Heart right ventricle (tissue), 16 donors: ENCODE measurements at places on chromosomes 16 and 17. TPM values are rescaled to one million over a fixed set of nuclear protein-coding genes. Genes with fewer than 3 reads are reported as not detected.
A peak's percentile ranks its signal among the peaks of the same experiment; 100 is the strongest.

DNA sequence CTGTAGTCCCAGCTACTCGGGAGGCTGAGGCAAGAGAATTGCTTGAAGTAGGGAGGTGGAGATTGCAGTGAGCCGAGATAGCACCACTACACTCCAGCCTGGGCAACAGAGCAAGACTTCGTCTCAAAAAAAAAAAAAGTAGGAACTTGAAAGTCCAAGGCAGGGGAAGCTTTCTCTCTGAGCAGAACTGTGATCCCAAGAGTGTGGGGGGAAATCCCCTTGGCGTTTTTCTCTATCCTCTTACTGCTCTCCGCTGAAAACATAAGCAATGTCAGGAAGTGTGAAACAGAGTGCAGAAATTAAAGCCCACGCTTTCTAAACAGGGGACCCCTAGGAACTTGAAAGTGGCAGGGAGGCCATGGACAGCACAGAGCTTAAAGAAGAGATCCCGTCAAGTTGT, 9.8 kb upstream of the CMTM3 start:
- DNase-seq = no peak

DNA sequence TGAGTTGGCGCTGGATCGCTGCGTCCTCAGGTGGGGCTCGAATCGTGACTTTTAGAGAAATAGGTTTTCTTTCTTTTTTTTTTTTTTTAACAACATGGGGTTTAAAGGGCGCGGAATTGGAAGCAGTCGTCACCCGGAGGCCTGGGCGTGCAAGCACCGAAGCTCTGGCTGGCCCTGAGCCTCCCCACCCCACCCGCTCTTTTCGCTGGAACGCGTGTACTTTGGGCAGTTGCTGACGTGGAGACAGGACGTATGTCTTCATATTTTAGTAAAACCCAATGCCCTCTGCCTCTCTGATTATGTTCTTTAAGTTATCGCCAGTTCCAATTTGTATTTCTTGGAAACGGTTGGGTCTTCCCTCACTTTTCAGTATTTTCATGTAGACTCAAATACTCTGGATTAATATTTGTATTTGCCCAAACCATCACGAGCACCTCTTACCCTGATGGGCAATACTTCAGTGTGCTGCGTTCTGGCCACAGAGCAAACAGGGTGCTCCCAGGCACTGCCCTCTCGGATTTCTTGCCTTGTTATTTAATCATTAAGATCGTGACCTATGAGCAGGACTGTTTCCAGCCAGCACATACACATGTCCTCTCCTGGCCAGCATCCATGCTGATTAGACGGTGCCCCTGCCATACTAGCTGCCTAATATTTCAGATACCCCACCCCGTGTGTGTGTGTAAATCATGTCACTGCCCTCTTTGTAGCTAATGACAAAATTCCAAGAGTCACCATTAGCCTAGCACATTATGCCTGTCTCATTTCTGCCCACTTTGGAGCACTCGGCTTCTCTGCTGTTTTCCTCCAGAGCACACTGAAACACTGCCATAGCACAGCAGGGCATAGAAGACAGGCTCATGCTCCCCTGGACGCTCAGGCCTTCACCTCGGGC, 805 bp upstream of the C16orf95 start:
- peak; percentile 51 for DNase-seq

The NHLRC4 gene
- not detected for total RNA-seq

The ABCC3 gene
- 5.7 TPM for total RNA-seq

DNA sequence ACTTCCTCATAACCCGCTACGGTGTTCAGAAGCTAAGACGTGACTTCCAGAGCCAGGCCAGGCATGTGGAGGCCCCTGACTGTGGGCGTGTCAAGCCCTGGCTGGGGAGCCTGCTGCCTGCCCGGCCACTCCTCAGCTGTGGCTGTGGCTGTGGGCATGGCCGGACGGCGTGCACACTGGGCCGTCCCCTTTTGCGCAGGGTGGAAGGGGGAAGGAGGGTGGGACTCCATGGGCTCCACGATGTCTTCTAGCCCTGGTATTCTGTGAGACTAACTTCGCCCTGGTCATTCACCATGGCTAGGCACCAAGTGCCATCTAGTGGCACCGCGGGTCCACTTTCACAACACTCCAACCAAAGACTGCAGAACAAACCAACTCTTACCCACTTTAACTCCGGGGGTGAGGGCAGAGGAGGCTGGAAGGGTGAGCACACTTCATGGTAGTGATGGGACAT, 67.9 kb downstream of the N4BP1 start:
- DNase-seq = peak; percentile 35

- no peak for DNase-seq
Measured at GRCh38 chr17:33901085-33901484, 354.0 kb upstream of the CCL2 start.

The EPX gene
- total RNA-seq = not detected

The SLC16A13 gene
- total RNA-seq = 1.6 TPM

DNA sequence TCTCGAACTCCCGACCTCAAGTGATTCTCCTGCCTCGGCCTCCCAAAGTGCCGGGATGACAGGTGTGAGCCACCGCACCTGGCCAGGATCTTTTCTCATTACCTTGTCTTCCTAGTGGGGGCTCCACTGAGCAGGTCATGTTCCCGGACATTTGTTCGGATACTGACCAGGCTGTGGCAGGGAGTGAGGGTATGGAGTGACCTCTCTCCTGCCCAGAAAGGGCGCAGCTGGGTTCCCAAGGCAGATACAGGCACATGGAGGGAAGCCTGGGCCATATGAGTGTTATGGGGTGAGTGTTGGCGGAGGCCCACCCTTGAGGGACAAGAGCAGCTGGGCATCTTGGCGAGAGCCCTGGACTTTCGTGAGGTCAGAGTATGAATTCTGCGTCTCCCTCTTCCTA, 5.5 kb downstream of the SERPINF1 start:
- no peak for DNase-seq

- peak; percentile 35 for DNase-seq
Measured at GRCh38 chr17:30379303-30379902, 676 bp downstream of the CPD start.

- DNase-seq = no peak
Measured at GRCh38 chr17:6711081-6711674, 2.0 kb downstream of the SLC13A5 start.

- DNase-seq = no peak
Measured at GRCh38 chr16:72727565-72727964, 320.4 kb downstream of the ZFHX3 start.
